ENCODE measurements at places on chromosomes 1 and 21. TPM values are rescaled to one million over a fixed set of nuclear protein-coding genes. Genes with fewer than 3 reads are reported as not detected.

DNA sequence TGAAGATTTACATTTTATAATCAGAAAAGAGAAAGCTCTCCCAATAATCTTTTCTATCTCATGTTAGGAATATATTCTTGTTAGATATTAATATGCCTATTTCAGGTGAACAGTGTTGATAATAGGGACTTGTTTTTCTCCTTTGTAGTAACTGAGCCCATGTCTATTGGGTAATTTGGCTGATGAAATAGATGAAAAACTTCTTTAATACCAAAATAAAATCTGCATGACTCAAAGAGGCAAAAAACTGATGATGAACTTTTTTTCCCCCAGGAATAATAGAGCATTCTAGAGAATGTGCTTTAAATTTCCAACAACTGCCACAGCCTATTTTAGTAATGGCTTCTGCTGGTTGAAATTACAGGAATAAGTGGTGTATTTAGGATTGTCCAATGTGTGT is 178.9 kb upstream of the GREM2 start:
- no peak for DNase-seq

The PLXNA2 gene
- total RNA-seq, result 15.7 TPM

The DNASE2B gene
- not detected for total RNA-seq

GRCh38 chr1:20233394-20233793 is 47.1 kb upstream of the PLA2G2C start:
- DNase-seq, result no peak

The LIPI gene
- total RNA-seq, result not detected

- DNase-seq, result no peak
Measured at GRCh38 chr1:236458996-236459395, 64.8 kb upstream of the LGALS8 start.

The NGF gene
- total RNA-seq, result 3.4 TPM

DNA sequence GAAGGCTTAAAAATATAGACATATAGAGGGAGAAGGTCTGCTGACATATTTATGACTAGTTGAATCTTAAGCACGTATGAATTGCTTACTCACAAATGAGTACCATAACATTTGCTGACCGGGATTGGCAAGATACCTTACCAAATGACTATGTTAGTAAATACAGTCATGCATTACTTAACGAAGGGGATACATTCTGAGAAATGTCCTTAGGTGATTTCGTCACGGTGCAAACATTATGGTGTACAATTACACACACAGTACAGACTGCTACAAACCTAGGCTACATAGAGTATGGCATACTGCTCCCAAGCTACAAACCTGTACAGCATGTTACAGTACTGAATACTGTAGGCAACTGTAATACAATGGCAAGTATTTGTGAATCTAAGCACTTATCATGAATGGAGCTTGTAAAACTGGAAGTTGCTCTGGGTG is 19.4 kb upstream of the UBE2U start:
- DNase-seq, result no peak

DNA sequence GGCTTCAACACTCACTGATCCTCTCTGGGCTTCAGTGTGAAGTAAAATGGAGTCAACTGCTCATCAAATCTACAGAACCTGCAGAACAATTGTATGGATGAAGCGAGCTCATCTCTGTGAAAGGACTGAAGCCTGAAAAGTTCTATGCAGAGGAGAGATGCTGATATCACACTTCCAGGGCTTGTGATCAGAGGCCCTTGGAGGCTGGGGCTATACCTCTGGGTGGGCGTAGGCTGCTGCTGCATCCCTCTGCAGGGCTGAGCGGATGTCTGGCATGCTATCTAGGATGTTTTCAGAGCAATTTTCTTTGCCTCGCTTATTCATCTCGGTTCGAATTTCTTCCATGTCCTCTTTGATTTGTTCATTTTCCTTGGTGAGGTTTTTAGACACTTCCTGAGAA is 17.6 kb downstream of the OLFML2B start:
- no peak for DNase-seq

DNA sequence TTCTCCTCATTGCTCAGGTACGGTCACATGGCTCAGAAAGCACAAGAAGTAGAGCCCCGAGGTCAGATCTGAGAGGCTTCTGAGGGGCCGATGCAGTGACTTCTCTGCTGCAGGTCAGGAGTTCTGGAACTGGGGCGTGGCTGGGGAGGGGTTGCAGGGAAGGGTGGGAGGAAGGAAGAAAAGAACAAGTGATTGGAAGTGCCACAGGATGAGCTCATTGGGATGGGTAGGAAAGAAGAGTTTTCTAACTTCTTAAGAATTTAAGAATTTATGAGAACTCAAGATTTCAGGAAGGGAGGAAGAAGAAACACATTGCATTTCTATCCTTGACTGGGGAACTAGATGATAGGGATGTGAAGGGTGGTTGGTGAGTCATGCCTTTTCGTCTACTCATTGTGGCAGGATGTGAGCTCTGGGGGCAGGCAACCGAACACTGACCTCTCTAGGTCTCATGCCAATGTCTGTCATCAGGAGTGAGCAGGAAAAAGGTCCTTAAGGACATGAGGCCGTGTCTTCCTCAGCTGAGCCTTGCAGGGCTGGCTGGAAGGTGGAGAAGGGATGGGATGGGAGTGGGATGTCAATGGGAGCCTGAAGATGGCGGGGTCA is 497 bp downstream of the FCRLB start:
- DNase-seq, result no peak

DNA sequence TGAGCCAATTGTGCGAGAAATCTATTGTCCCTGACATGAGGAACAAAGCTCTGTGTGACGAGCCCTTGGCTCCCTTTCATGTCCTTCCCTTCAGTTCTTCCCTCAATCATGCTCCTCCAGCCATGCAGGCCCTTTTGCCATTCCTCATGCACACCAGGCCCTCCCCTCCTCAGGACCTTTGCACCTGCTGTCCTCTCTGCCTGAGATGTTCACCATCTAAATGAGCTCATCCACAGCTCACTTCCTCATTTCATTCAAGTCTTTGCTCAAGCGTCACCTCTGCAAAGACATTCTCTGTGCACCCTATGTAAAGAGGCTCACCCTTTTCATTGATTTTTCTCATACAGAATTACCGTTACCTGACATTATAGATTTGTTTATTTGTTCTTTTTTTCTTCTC is 43.7 kb downstream of the C8B start:
- DNase-seq, result no peak

- no peak for DNase-seq
Measured at GRCh38 chr1:209790286-209791193, 6.2 kb upstream of the C1orf74 start.

DNA sequence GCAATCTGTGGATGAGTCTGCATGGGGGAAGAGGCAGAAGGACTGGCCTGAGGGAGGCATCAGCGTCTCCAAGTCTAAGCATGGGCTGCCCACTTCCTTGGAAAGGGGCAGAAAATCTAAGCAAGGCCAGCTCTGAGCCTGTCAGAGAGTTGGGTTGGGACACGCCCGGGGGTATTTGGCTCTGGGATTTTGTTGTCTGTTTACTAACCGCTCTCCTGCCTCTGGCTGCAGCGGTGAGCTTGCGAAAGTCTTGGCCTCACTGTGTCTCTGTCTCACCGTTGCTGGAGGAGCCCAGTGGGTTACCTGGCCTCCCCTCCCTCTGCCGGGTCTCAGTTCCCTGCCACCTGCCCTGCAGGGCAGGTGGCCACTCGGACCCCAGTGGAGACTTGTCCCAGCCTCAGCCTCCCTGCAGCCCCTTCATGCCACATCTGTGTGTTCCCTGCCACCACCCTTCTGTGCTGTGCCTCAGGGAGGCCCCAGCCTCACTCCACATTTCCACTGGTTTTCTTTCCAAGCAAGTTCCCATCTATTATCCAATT is 33.7 kb downstream of the EDN2 start:
- DNase-seq, result no peak

DNA sequence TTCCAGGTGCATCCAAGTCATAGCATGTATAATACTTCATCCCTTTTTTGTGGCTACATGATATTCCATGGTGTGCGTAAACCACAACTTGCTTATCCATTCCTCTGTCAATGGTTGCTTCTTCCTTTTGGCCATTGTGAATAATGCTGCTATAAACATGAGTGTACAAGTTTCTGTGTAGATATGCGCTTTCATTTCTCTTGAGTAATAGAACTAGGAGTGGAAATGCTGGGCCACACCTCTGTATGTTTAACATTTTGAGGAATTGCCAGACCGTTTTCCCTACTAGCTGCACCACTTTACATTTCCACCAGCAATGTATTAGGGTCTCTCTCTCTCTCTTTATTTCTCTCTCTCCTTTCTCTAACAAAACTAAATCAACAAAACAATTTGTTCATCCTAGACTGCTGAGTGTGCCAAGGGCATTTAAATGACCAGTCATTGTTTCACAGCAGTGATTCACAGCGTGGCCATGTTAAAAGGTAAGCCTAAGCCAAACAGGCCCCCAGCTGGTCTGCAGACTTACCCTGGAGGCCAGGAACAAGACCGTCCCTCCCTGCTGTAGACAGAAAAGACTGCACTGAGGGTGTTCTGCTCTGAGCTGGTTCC is 53.2 kb upstream of the LYST start:
- DNase-seq, result no peak

DNA sequence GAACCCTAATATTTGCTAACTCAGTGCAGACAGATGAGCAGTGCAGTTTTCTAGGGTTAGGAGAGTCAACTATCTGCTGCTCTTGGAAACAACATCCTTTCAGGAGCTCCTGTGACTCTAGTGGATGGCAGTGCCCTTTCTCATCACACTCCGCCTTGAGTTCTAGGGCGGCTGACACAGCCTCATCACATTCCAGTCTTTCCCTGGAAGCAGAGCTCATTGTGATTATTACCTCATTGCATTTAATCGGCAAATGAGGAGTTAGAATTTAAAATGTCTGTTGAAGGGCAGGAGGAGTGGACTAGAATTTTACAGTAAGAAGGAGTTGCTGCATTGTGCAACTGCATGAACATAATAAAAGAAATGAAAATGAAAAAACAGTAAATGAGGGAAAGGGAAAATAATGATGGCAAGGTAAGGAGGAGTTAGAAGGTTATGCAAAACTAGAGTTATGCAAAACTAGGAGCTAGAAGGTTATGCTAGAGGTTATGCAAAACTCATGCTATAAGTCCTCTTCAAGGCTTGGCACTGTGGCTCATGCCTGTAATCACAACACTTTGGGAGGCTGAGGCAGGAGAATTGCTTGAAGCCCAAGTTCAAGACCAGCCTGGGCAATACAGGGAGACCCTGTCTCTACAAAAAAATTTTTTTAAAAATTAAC is 6.9 kb upstream of the PTGFRN start:
- no peak for DNase-seq

- no peak for DNase-seq
Measured at GRCh38 chr21:36852864-36853263, 113.6 kb downstream of the HLCS start.

- DNase-seq, result no peak
Measured at GRCh38 chr1:116997066-116997465, 4.5 kb upstream of the CD101 start.

DNA sequence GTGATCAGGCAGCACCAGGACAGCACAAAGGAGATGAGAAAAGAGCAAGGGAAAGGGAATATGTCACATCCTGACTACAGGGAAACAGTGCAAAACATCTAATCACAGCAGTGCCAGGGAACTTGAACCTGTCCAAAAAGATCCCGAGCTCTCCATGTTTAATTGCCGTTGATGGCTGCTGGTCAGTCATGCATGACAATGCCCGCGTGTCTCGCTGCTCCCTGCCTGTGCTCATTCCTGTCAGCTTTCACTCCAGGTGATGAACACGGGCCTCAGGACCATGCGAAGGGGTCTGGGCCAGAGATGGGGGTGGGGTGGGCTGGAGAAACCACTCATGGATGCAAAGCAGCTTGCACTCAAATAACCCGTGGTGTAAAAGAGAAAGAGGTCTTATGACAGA is 287.0 kb downstream of the GPATCH2 start:
- DNase-seq, result no peak

GRCh38 chr1:231674575-231674974 is 48.0 kb downstream of the DISC1 start:
- no peak for DNase-seq

GRCh38 chr21:35298757-35299156 is 249.7 kb upstream of the RUNX1 start:
- DNase-seq, result no peak

DNA sequence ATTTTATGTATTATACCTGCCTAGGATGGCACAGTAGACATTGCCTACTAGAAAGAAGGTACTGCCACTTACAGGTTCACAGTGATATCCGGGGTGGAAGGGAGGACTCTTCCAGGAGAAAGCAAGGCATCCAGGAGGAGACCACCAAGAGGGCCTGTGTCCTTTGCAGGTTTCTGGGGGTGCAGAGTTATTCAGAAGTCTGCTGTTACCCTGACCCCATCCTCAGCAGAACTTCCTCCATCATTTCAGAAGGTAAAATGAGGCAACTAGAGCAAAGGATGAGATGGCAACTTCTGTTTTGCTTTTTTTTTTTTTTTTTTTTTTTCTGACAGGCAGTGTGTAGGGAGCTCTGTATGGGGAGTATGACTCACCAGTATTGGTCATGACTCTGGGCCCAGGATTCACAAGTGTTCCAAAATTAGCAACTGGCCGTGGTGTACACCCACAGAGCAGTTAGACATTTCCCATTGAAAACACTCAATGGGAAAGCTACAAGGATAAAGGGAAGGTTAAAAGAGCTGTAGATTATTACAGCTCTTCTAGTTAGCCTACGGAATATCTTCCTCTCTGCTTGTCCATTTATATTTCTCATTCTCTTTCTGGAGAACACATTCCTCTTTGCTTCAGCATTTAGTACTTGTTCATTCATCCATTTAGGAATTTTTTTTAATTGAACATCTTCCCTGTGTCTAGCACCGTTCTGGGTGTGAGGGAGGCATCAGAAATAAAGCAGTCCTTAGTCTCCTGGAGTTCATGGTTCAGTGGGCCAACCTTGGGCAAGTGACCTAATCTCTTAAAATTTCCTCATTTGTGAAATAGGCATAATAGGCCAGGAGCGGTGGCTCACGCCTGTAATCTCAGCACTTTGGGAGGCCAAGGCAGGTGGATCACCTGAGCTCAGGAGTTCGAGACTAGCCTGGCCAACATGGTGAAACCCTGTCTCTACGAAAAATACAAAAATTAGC is 50.5 kb upstream of the PPP2R5A start:
- DNase-seq, result peak; percentile 73

GRCh38 chr1:59016390-59016789 is 232.5 kb upstream of the JUN start:
- DNase-seq, result no peak

- DNase-seq, result no peak
Measured at GRCh38 chr1:234875328-234875952, 253.2 kb downstream of the TOMM20 start.

DNA sequence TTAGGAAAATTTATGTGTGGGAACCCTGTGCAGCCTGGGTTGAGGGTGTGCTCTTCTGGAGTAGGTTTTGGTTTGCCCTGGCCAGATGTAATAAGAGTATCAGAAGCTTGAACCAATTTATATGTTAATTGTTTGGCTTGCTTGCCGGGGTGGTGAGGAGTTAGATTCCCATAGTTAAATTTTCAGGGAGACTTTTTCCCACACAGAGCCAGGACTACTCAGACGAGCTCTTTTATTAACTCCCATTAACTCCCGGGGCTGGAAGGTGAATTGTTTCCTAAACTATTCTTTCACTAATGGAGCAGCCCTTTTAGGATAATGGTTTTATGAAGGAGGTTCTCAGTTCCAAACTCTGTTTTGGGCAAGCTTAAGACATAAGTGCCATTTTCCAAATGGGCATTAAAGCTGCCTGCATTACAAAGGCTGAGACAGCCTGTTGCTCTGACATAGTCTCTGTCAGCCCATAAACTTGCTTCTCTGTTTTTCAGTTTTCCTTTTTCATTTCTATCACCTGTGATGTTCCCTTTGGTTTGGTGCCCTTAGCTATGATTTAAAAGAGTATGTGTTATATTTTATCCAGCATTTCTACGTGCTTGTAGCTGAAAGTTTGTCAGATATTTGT is 18.0 kb upstream of the RAB3GAP2 start:
- no peak for DNase-seq

- no peak for DNase-seq
Measured at GRCh38 chr1:17545356-17545755, 5.9 kb downstream of the ARHGEF10L start.

- no peak for DNase-seq
Measured at GRCh38 chr1:245288796-245289195, 134.0 kb downstream of the KIF26B start.

The TMEM240 gene
- 3.7 TPM for total RNA-seq

Data from heart right ventricle (tissue), 16 donors.